ENCODE measurements at places on chromosomes 13 and 19.

DNA sequence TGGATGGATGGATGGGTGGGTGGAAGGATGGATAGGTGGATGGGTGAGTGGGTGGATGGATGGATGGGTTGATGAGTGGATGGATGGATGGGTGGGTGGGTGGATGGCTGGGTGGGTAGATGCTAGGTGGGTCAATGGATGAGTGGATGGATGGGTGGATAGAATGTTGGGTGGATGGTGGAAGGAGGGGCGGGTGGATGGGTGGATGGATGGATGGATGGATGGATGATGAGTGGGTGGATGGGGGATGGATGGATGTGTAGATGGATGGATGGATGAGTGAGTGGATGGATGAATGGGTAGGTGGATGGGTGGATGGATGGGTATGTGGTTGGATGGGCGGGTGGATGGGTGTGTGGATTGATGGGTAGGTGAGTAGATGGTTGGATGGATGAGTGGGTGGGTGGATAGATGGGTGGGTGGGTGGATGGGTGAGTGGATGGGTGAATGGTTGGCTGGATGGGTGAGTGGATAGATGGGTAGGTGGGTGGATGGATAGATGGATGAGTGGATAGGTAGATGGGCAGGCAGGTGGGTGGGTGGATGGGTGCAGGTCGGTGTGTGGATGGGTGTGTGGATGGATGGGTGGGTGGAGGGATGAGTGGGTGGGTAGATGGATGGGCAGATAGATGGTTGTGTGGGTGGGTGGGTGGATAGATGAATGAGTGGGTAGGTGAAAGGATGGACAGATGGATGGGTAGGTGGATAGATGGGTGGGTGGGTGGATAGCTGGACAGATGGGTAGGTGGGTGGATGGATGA lies 4.4 kb upstream of the SHC2 start:
- DNase-seq: no peak

- DNase-seq: no peak
Observed at GRCh38 chr13:23074075-23074828, 106.5 kb upstream of the SGCG start.

DNA sequence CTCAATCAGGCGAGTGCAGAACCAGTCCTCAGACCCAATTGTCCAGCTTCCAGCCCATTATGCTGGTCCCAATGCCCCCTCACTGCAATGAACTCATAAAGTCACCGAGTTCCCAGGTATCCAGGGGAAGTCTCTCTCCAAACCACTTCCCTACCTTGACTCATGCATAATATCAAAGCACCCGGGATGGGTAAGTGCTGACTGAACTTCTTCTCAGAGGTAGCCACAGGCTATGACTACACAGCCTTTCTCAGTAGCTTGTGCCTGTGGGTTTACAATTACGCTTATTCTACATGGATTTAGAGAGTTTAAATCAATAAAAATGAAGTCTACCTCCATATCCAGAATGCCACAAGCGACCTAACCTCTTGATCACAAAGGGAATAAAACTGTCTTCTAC lies 1.7 kb upstream of the C13orf42 start:
- no peak for DNase-seq

DNA sequence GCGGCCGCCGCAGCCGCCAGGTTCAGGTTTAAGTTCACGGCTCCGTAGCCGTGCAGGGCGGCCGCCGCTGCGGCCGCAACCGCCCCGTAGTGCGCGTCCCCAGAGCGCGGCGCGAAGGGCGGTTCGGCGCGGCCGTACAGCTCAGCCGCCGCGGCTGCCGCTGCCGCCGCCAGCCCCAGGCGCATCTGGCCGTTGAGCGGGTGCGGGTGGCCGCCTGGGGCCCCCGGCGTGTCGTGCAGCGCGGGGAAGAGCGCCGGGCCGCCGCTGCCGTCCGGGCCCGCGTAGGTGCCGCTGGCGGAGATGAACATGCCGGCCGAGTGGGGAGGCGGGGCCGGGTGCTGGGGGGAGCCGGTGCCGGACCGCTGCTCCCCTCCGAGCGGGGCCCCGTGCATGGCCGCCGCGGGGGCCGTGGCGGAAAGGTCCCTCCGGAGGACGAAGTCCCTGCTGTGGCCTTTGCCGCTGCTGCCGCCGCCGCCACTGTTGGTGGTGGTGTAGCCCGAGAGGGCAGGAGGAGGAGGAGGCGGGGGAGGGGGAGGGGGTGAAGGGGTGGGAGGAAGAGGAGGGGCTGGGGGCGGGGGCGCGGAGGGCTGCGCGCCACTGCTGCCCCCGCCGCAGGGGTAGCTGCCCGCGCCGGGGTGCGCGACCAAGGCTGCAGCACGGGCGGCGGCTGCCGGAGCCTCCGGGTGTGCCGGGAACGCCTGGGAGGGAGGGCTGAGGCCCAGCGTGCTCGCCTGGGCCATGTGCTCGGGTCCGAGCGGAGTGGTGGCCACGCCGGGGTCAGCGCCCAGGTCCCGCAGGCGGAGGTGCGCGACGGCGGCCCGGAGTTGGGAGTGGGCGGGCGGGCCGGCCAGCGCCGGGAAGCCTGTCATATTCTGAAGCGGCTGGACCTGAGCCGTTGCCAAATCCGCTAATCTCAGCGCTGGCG lies 654 bp downstream of the ZIC5 start:
- DNase-seq: no peak

DNA sequence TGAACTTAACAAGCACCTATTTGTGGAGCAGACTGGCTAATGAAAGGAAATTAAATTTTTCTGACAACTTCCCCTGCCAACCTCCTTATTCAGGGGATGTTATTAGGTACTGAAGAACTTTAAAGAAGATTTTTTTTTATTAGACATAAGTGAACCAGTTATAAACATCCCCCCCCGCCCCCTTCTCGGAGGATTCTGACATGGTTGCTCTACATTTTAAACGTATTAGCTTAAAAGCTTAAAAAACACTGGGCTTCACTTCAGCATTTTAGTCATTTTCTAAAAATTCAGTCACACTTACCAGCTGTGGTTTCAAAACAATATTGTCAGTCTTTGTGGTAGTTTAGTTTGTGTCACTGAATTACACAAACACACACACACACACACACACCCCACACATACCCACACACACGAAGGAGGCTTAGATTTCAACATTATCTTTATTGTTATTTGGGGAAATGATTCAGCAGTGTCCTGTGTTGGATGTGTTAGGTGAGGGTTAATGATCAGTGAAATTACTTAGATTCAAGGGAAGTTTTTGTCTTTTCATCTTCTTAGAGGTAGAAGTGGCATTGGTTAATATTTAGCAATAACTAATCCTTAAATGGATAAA lies 145.7 kb downstream of the PCCA start:
- no peak for DNase-seq

- no peak for DNase-seq
Observed at GRCh38 chr13:109043636-109044035, 414.2 kb downstream of the MYO16 start.

DNA sequence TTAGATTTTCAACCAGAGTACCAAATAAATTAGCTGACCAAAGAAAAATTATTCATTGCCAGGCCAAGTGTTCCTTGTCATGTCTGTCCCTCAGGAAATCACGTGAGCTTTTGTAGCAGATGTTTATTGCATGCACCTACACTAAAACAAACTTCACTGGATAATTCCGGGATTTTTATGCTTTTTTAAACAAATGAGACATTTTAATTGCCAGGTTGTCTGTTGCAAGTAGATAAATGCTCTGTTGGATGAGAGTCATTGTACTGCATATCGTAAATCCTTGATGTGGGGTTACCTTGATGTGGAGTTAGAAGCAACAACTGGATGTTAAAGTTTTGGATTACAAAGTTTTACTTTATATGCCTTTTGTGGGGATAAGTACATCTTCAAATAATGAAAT lies 1187.7 kb upstream of the PCDH9 start:
- DNase-seq: no peak

DNA sequence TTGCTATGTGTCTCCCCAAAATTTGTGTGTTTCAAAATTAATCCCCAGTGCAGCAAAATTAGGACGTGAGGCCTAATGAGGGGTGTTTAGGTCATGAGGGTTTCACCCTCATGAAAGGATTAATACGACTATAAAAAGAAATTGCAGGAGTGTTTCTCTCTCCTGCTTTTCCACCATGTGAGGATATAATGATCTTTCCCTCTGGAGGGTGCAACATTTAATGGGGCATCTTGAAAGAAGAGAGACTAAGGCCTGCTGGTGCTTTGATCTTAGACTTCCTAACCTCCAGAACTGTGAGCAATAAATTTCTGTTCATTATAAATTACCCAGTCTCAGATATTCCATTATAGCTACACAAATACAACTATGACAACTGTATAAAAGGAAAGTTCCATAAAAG lies 183.2 kb downstream of the MYO16 start:
- no peak for DNase-seq

DNA sequence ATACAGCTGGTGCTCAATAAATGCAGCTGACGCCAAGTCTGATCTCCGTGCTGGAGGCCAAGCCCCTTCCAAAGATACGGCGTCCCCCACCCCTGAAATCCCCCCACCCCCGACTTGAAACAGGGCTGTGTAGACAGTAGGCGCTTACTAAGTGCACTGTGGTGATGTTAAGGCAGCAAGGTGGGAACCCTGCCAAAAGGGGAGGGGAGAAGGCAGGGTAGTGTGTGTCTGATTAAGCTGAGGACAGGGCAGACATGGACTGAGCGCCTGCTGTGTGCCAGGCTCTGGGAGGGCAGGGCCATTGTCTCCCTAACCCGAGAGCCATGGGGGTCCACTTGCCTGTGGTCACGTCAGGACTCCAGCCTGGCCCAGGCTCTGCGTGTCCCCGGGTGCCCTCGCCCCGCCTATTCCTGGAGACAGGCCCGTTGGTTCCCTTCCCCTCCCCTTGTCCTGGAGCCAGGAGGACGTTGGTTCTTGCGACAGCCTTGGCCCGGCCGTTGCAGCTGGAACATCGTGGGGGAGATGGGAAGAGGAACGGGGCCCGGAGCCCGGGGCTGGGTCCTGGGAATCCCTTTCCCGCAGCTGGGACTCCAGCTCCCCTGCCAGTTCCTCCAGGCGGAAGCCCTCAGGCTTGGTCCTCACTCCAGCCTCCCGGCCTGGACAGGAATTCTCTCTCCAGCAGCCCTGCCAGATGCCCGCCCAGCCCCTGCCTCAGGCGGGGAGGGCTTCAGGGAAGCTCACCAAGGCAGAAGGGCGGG lies 1.7 kb upstream of the ELANE start:
- DNase-seq: no peak

- DNase-seq: no peak
Observed at GRCh38 chr19:29675120-29675649, 9.9 kb downstream of the PLEKHF1 start.

- DNase-seq: no peak
Observed at GRCh38 chr19:436413-436950, 24.4 kb downstream of the SHC2 start.

DNA sequence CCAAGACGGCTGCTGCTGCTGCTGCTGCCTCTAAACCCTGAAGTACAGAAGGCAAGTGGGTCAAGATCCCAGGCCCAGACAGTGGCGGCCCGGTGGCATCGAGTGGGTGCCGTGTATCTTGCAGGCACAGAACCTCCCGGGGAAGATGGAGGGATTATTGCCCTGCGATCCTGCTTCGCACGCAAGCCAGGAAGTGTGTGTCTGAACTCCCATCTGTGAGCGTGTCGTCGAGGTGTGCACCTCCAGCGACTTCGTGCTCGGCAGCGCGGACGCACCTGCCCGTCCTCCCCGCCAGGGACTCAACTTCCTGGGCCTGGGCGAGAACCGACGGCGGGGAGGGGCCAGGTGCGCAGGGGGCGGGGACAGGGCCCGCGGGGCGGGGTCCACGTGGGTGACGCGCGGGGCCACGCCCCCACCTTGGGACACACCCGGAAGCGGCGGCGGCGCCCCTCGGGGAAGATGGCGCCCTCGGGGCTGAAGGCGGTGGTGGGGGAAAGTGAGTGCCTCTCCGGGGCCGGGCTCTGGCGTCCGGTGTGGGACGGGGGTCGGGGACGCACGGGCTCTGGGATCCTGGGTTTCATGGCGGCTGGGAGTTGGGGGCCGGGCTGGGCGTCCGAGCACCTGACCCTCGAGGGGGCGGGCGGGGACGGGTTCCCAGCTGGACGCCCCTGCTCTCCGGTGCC lies at the start of gene STXBP2:
TSS of gene STXBP2 (plus strand) at position 420 of the 683 bp plus-strand sequence. CDS start at position 460, 40 bp downstream.
- DNase-seq: peak; percentile 83

DNA sequence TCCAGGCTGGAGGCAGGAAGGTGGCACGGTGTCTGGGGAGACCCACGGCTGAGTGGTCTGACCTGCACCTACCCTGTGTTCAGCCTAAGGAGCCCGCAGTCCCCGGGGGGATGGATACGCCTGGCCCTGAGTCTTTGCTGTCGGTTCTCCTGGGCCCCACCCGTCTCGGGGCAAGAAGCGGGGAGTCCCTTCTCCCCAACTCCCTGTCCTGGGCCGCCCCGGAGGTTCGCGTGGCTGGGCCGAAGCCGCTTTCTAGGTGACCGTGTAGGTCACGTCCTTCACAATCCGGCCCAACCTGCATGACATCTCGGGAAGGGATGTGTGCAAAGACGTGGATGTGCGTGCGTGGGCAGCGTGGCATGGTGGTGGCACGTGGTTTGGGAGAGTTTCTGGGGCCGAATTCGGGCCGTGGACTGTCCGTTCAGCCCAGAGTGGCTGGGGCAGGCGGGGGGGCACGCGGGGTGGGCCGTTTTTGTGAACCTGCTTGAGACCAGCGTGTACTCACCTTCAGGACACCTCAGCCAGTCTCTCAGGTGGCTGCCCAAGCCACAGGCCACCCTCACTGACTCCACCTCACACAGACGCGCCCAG lies 103.3 kb downstream of the PTPRS start:
- DNase-seq: no peak

GRCh38 chr19:32976223-32976805 lies 4.3 kb downstream of the FAAP24 start:
- peak; percentile 59 for DNase-seq

GRCh38 chr13:70223911-70224310 lies 115.7 kb upstream of the KLHL1 start:
- no peak for DNase-seq

GRCh38 chr19:45641274-45642105 lies 2.3 kb upstream of the EML2 start:
- DNase-seq: peak; percentile 83

DNA sequence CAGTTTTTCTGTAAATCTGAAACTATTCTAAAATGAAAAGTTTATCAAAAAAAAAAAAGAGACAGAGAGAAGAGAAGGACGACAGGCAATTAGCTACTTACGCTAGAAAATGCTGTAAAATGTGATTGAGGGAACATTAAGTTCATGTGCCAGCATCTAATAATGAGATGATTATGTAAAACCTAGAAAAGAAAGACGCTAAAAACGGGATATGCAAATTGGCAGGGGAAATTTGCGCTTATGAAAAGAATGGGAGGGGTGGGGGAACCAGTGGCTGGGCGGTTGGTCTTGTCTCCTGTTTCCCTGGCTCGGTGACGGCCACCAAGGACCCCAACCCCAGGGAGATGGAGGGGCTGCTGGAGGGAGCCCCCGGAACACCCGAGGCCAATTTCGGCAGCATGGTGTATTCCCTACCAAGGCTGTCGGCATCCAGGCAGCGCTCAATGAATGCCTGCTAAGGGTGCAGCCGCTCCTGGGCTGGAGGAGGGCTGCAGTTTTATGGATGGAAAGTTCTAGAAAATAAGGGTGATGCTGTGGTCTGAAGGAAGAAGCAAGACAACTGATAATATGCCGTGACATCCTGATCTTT lies 34.2 kb downstream of the GNG7 start:
- no peak for DNase-seq

- DNase-seq: no peak
Observed at GRCh38 chr13:44421853-44422525, 48.4 kb downstream of the SERP2 start.

Measured in activated CD8-positive, alpha-beta memory T cell treated with anti-CD3 and anti-CD28 coated beads for 48 hours (primary cell).